Iris pigment epithelial cell (primary cell): ENCODE measurements at places on chromosomes 1 and 21.
A peak's percentile ranks its signal among the peaks of the same experiment; 100 is the strongest.

DNA sequence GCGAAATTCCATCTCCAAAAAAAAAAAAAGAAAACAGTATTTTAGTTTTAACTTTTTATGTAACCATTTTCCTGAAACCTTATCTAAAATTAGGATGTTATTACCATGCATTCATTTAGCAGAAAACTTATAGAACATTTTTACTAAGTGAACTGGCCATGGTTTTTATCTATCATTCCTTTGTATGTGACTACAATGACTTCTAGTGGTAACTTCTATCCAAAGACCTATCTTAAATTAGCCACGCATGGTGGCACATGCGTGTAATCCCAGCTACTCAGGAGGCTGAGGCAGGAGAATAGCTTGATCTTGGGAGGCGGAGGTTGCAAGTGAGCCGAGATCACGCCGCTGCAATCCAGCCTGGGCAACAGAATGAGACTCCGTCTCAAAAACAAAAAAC is 11.4 kb downstream of the GGPS1 start:
- no peak for DNase-seq

DNA sequence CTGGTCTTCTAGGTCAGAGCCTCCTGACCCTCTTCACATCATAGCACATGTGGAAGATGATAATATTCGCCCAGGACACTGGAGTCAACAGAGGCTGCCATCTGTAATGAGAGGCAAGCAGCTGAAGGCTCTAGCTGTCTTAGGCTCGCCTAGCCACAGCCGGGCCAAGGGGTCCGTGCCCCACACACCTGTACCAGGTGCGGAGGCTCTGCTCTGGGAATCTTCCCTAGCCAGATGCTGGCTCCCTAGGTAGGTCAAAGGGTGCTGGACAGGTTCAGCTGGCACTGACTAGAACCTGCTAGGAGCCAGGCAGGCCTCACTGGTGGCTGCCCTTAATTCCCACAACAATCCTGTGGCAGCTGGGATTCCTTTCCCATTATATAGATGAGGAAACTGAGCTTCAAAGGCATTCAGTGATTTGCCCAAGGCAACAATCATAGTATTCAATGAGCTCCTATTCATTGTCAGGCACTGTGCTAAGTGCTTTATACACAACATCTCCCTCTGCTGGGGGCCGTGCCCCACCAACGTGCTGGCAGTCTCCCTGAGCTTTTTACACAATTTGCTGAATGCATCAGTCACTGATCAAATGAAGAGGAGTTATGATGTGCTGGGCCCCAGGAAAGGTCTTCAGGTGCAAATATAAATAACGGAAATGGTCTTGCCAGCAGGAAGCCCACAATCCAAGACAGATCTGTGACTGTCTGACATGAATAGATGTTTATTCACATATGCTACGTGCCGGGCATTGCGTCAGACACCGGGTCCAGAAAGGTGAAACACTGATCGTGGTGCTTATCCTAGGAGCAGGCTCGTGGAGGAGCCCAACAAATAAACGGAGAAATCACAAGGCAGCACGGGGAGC is 58.0 kb downstream of the DDX20 start:
- DNase-seq: no peak

- no peak for DNase-seq
Measured at GRCh38 chr1:105359457-105359856, 1609.8 kb downstream of the AMY1C start.

DNA sequence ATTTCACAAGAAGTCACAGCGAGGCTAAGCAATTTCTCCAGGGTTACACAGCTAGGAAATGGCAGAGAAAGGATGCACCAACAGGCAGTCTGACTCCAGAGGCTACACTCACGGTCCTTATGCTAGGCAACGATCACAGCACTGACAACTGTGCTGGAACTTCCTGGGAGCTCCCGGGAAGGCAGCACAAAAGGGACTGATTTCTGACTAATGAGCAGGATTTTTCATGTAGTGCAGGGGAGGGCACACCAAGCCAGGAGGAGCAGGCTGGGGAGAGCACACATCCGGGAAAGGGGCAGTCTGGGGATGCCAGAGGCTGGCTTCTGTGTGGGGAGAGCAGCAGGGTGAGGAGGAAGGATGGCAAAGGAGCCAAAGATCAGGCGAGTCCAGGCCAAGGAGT is 486.7 kb downstream of the OMA1 start:
- no peak for DNase-seq

DNA sequence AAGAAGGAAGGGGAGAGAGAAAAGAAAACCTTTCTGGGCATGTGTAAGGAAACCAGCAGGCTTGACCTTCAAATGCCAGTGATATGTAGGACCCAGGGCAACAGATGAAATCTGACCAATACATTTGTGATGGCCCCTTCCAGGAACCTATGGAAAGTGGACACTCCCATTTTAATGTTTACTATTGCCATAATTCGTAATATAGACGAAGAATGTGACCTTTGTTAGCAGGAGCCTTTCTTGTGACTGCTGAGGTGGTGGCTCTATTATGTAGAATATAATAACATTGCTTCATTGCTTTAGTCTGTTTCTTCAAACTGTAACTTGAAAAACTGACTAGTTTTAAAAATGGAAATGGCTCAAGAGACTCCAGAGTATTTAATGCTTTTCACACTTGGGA is 150.8 kb downstream of the MAGI3 start:
- DNase-seq: no peak

GRCh38 chr1:223326776-223327175 is 37.2 kb downstream of the SUSD4 start:
- no peak for DNase-seq

- DNase-seq: no peak
Measured at GRCh38 chr1:203283597-203283996, 21.7 kb upstream of the BTG2 start.

GRCh38 chr1:241460098-241460873 is 59.3 kb downstream of the FH start:
- DNase-seq: no peak

DNA sequence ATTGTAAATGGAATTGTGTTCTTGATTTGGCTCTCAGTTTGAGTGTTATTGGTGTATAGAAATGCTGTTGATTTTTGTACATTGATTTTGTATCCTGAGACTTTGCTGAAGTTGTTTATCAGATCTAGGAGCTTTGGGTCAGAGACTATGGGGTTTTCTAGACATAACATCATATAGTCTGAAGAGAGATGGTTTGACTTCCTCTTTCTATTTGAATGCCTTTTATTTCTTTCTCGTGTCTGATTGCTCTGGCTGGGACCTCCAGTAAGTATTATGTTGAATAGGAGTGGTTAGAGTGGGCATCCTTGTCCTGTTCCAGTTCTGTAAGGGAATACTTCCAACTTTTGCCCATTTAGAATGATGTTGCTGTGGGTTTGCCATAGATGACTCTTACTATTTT is 39.1 kb upstream of the ANGPTL1 start:
- no peak for DNase-seq

DNA sequence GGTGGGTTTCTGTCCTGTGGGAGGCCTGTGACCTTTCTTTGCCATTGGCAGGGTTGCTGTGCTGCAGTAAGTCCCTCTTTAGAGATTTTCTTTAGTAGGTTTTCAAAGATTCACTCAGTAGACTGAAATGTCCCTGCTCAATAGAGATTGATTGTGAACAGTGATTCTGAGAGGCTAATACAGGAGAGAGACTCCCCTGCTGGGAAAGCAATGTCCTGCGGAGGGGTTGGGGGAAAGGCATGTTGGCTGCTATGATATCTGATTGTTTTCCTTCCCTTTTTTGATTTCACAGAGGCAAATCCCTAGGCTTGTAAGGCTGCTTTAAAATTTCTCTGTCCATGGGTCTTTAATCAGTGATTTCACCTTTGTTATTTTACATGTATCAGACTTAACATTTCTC is 589.9 kb downstream of the ADGRL2 start:
- no peak for DNase-seq

DNA sequence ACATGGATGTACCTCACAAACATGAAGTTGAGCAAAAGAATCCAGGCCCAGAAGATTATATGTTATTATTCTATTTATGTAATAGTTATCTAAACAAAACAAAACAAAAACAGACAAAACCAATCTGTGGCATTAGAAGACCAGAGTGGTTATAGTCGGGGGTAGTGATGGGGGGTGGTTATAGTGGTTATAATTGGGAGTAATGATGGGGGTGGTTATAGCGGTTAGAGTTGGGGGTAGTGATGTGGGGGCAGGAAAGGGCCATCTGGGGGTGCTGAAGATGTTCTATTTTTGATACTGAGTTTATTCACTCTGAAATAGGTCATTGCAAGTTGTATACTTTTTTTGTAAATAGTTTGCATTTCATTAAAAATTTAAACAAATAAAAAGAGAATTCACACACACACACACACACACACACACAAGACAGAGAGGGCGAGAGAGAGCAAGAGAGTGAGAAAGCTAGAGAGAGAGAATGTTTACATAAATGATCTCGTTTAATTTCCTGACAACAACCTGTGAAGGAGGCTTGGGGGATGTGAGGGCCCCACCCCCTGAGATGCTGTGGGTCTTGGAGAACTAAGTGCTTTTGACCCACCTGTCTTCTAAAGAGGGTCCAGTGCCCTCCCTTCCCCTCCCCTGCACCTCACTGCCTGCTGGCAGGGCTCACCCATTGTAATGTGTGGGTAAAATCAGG is 37.4 kb downstream of the RHOU start:
- no peak for DNase-seq

DNA sequence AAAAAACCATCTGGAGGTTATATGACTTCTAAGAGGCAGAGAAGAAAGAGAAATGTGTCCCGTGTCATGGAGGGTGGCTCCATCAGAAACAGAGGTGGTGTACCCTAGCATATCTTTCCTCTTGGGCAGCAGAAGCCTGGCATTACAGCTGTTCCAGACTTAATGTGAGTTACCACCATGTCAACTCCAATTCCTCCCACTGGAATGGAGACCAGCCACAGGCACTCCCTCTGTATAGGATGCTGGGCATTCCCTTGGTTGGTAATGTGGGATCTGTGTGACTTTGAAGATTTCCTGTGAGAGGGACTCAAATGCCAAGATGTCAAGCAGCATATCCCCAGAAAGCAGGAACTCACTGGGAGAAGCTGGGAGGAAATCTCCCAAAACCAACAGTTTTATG is 77.1 kb upstream of the COG2 start:
- DNase-seq: no peak

DNA sequence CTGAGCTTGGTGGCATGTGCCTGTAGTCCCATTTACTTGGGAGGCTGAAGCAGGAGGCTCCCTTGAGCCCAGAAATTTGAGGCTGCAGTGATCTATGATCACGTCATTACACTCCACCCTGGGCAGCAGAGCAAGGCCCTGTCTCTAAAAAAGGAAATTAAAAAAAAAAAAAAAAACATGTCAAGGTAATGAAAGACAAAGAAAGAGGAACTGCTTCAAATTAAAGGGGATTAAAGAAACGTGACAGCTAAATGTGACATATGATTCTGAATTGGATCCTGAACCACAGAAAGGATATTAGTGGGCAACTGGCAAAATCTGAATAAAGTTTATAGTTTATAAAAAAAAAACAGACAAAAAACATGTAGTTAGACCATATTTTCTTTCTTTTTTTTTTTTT is 3.8 kb upstream of the C2CD4D start:
- no peak for DNase-seq

DNA sequence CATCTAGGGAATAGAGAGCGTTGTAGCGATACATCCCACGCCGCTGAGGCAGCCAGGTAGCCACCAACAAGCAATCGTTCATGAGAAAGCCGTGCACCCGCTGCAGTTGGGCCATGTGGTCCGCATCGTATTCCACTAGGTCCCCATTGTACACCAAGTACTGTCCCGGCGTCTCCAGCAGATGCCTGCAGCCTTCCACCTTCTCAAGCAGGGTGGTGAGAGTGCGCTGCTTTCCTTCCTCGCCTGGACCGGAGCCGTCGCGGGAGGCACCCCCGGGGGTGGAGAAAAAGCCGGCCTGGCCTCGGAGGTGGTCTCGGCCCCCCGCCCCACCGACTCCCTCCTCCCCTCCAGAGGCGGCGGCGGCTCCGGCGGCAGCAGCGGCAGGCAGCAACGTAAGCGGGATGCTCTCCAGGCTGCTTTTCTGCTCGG is 595 bp downstream of the EXOC8 start:
- DNase-seq: peak; percentile 27

GRCh38 chr1:54724771-54725170 is 9.1 kb downstream of the TTC4 start:
- no peak for DNase-seq

DNA sequence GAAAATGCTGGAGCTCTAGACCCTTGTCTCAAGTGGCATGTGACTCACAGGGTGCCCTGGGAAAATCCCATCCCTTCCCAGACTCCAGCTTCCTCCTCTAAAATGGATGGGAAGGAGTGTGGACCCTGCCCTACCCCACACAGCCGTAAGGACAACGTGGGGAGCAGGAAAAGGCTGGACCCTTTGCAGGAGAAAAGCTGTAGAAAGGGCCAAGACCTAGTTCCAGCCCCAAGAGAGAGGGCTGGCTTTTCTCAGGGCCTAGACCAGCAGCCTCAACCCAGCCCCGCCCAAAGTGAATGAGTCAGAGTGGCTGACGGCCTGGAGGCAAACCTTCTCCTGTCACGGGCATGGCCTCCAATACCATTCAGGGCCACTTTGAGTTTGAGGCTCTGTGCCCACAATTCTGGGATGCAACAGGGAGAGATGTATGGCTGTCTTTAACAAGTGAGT is 1.1 kb downstream of the LAMB3 start:
- peak; percentile 81 for DNase-seq

DNA sequence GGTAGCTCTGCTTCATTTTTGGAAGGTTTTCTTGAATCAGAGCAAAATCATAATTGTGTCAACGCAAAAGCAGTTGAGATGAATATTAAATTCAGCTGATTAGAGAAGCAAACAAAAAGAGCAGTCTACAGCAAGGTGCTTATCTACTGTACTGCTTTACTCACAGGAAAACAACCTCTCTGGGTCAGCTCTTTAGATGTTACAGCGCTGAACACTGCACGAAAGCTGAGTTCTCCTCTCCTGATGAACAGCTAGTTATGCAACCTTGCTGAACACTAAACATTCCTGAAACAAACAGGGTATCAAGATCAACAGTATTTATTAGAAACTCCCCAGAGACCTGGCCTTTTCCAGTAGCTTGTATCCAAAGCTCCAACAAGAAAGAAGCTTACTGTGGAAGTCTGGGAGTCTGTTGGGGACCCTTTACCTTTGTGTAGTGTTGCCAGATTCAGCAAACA is 41.3 kb downstream of the TBCE start:
- peak; percentile 71 for DNase-seq

DNA sequence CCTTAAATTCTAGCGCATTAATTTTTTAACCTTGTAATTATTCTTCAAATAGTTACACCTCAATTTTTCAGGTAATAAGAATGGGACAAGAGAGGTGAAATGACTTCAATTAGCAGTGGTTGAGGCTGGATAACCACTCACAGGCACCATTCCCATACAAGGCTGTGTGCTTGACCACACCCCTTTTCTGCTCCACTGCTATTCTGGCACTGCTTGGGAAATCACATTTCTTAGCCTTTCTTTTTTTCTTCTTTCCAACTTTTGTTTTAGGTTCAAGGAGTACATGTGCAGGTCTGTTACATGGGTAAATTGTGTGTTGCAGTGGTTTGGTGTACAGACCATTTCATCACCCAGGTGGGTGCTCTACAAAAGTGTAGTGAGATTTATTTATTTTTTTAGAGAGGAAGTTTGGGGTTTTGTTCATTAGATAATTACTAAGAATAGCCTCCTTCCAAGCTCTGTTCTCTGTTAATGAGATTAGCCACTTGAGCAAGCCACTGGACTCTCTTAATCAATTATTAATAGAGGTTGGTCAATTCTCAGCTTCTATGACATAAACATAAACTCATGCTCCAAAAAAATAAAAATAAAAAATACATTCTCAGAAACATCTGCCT is 14.4 kb downstream of the ILDR2 start:
- DNase-seq: no peak

- DNase-seq: peak; percentile 78
Measured at GRCh38 chr1:17236779-17237560, 11.9 kb upstream of the PADI3 start.
